Liver (tissue), 10 donors: ENCODE measurements at places on chromosomes 1 and 21. TPM values are rescaled to one million over a fixed set of nuclear protein-coding genes. Genes with fewer than 3 reads are reported as not detected.

Gene AADACL3
- total RNA-seq = not detected

Gene RPS6KA1
- total RNA-seq = 26.8 TPM

Gene TMEM234
- total RNA-seq = 5.9 TPM

Gene CDC7
- 0.59 TPM for total RNA-seq

Gene SHISAL2A
- 0.14 TPM for total RNA-seq

Gene OR2G6
- total RNA-seq = not detected

Gene CATSPERE
- total RNA-seq = 0.75 TPM

Gene C1QB
- total RNA-seq = 112 TPM

Gene CR1L
- 30.9 TPM for total RNA-seq

Gene FALEC
- not detected for total RNA-seq

Gene ZNF669
- 2.3 TPM for total RNA-seq

Gene S100A12
- total RNA-seq = 35.2 TPM

DNA sequence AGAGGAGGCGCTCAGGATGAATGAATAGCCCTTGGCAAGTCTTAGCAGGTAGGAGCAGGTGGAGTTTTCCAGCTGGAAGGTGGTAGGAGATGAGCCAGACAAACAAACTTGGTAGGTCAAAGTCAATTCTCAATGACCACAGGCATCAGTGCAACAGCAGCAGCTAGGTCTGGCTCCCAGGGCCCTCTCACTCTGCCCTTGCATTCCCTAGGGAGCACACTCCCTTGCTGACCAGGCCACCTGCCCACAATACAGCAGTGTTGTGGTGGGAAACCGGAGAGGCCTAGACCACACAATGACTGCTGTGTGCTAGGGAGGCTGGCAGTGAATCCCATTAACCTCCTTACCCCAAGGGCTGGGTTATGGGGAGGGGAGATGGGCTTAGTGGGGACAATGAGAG, 13.0 kb upstream of the PAQR6 start:
- no peaks in the 10 kb centered on the region for H3K27me3 ChIP-seq
- H3K27ac ChIP-seq = no peak overlapping the region
- peaks cover 16% of the 10 kb centered on the region for H3K36me3 ChIP-seq
- no peak overlapping the region for H3K4me3 ChIP-seq
- H3K4me1 ChIP-seq = no peaks in the 10 kb centered on the region

DNA sequence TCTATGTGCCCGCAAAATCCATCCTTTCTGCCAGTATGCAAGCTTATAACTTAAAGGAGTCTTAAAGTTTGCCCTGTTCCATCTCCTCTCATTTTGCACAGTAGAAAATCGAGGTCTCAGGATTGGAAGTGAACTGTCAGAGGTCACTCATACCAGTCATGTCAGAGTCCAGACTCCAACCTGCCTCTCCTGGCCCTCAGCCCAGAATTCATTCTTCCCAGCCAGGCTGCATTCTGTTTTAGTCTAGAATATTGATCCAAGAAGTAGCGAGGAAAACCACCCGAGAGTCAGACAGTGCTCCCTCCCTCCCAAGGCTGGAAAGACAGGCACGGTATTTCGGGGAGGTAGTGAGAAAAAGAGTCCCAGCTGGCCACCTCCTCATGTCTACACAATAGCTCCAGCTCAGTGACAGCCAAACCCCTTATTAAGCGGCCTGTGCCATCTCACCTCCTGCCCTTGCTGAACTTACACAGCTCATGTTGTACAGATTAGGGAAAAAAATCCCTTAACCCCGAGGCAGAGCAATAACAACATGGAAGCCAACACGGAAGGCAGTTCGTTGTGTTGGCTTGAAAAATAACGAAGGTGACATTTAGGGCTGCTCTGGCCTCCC, 89.4 kb downstream of the OMA1 start:
- peaks cover 17% of the 10 kb centered on the region for H3K4me1 ChIP-seq
- no peak overlapping the region for H3K27ac ChIP-seq
- no peak overlapping the region for H3K4me3 ChIP-seq
- no peaks in the 10 kb centered on the region for H3K27me3 ChIP-seq
- peak; percentile 45 for DNase-seq
- no peaks in the 10 kb centered on the region for H3K36me3 ChIP-seq

- no peak overlapping the region for H3K4me3 ChIP-seq
- no peaks in the 10 kb centered on the region for H3K27me3 ChIP-seq
- H3K4me1 ChIP-seq = peaks cover 15% of the 10 kb centered on the region
- no peak overlapping the region for H3K27ac ChIP-seq
These were observed 30.1 kb downstream of the SLC1A7 start for GRCh38 chr1:53112271-53112774.

GRCh38 chr1:33350611-33351280, 29.8 kb upstream of the A3GALT2 start:
- H3K4me1 ChIP-seq = peaks cover 31% of the 10 kb centered on the region
- peak overlapping the region; percentile 94 for H3K4me3 ChIP-seq
- H3K27me3 ChIP-seq = no peaks in the 10 kb centered on the region

GRCh38 chr1:114861384-114861783, 6.7 kb downstream of the SYCP1 start:
- H3K4me1 ChIP-seq = no peaks in the 10 kb centered on the region
- no peak overlapping the region for H3K27ac ChIP-seq
- DNase-seq = no peak
- H3K36me3 ChIP-seq = no peaks in the 10 kb centered on the region
- no peaks in the 10 kb centered on the region for H3K27me3 ChIP-seq

DNA sequence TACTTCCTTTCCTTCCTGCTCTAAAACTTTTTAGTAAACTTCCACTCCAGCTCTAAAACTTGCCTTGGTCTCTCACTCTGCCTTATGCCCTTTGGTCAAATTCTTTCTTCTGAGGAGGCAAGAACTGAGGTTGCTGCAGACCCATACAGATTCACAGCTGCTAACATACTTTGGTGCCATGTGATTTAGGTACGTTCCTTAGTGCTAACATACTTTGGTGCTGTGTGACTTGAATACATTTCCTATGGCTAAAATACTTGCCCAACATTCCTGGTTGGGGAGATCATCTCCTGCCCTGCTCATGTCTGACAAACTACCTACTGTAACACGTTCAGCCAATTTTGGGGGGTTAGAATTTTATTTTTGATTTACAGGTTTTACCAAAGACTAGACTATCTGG, 6.8 kb upstream of the ZBTB40 start:
- H3K27ac ChIP-seq = no peak overlapping the region
- no peak for DNase-seq
- no peaks in the 10 kb centered on the region for H3K27me3 ChIP-seq
- no peak overlapping the region for H3K4me3 ChIP-seq

GRCh38 chr1:51326839-51327238, 3.5 kb downstream of the TTC39A start:
- peaks cover 20% of the 10 kb centered on the region for H3K4me1 ChIP-seq
- no peak overlapping the region for H3K27ac ChIP-seq
- no peak for DNase-seq
- no peak overlapping the region for H3K4me3 ChIP-seq
- no peaks in the 10 kb centered on the region for H3K27me3 ChIP-seq
- no peaks in the 10 kb centered on the region for H3K36me3 ChIP-seq

GRCh38 chr1:958823-959730, at the start of gene NOC2L:
NOC2L (minus strand) TSS chr1:959256; CDS start chr1:959240, 16 bp downstream.
- peak; percentile 99 for DNase-seq
- peak within 1 kb of the TSS; percentile 62 for H3K27ac ChIP-seq
- H3K27me3 ChIP-seq = no peaks in the 10 kb centered on the region
- peaks cover 14% of the 10 kb centered on the region for H3K36me3 ChIP-seq

DNA sequence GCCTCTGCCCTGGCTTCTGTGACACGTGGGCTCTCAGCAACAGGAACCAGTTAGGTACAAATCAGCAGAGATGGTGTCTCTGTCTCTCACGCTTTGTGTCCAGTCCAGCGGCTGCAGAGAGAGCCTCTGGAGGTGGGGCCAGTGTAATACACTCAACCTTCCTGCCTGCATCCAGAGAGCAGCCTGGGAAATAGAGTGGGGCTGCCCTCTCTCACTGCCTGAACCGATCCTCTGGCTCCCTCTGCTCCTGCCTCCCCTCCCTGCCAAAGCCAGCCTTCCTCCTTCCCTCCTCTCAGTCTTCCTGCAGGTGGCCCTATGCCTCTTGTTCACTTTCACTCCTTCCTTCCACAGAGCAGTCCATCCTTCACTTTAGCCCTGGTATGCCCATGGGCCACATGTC, at the start of gene ZNF648:
Gene ZNF648, minus strand, starts transcription at position 119 of the 400 bp plus-strand sequence. CDS start 3,702 bp downstream, outside the sequence.
- no peaks in the 10 kb centered on the region for H3K36me3 ChIP-seq
- no peaks in the 10 kb centered on the region for H3K27me3 ChIP-seq
- no peak for DNase-seq
- H3K27ac ChIP-seq = no peak within 1 kb of the TSS

DNA sequence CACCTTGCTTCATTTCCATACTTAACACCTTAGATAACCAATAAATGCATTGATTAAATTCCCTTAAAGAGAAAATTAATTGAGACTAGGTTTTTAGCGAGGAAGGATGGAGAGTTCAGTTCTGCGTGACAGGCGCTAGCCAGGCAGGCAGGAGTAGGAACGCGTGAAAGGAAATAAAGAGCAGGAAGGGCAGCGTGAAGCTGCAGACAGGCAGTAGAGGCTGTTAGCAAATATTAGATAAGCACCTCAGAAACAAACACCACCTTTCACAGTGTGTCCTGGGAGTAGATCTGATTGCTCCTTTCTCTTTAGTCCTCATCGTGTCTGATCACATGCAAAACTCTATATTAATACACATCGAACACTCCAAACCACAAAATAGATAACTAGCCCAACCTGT, 282.7 kb upstream of the ADGRL2 start:
- no peak overlapping the region for H3K4me3 ChIP-seq
- H3K36me3 ChIP-seq = no peaks in the 10 kb centered on the region
- DNase-seq = no peak
- H3K27ac ChIP-seq = no peak overlapping the region
- H3K27me3 ChIP-seq = no peaks in the 10 kb centered on the region

GRCh38 chr1:31535561-31535960, 40.8 kb upstream of the TINAGL1 start:
- no peaks in the 10 kb centered on the region for H3K36me3 ChIP-seq
- H3K27ac ChIP-seq = no peak overlapping the region
- no peaks in the 10 kb centered on the region for H3K27me3 ChIP-seq
- no peak for DNase-seq

- no peaks in the 10 kb centered on the region for H3K36me3 ChIP-seq
- no peak overlapping the region for H3K27ac ChIP-seq
- H3K4me3 ChIP-seq = no peak overlapping the region
- no peaks in the 10 kb centered on the region for H3K4me1 ChIP-seq
- no peak for DNase-seq
These were observed 31.9 kb downstream of the PTGER3 start for GRCh38 chr1:71015745-71016144.

- no peaks in the 10 kb centered on the region for H3K27me3 ChIP-seq
- no peak for DNase-seq
- H3K36me3 ChIP-seq = peaks cover 8% of the 10 kb centered on the region
- no peak overlapping the region for H3K4me3 ChIP-seq
These were observed 3.3 kb downstream of the PLK3 start for GRCh38 chr1:44803312-44804095.

DNA sequence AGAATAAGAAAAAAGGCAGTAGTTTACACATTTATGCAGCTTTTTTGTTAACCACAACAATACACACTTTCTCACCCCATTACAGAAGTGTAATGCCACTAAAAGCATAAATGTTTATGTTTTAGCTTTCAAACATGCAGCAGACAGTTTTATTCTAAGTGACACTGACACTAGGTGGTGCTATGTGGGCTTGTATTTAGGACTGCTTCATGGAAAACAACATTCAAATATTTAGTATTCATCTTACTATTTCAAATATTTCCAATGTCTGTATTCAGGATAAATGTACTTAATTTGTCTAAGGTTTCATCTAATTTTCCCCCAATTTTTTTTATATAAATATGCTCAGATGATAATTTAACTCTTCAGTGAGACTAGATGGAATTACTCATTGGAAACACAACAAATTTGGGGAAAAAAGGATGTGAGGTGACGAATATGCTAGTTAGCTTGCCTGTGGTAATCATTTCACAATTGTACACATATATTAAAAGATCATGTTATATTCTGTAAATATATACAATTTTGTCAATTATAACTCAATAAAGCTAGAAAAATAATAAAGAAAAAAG, 71.4 kb downstream of the USP1 start:
- H3K4me3 ChIP-seq = no peak overlapping the region
- no peak overlapping the region for H3K27ac ChIP-seq
- H3K27me3 ChIP-seq = no peaks in the 10 kb centered on the region
- no peak for DNase-seq

GRCh38 chr1:83766241-83766691, 232.7 kb downstream of the TTLL7 start:
- H3K27me3 ChIP-seq = no peaks in the 10 kb centered on the region
- no peaks in the 10 kb centered on the region for H3K36me3 ChIP-seq
- no peak for DNase-seq
- no peak overlapping the region for H3K4me3 ChIP-seq

DNA sequence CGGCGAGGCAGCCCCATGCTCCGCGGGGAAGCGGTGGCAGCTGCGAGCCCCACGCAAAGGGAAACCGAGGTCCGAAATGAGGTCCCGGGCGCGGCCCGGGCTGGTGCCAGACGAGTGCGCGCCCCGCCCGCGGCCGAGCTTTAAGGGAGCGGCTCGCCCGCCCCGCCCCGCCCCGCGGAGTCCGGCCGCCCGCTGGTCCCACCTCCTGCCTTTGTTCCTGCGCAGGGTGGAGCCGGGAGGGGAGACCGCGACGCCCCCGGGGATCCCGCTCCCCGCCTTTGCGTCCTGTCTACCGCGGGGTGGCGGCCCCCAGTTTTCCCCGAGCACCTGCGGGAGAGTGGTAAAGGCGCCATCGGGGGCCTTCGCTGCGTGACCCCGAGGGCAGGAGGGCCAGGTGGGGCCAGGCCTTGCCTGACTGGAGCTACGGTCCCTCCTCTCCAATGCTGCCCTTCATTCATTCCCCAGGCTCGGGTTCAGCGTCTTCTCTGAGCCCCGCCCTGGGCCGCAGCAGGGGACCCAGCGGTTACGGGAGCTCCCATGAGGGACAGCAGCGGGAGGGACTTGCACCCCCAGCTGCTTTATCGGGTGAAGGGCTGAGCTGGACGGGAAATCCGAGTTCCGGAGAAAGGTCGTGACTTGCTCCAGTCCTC, at the start of gene HES2:
Gene HES2, minus strand, starts transcription at position 116 of the 650 bp plus-strand sequence. Its CDS starts 99 bp downstream, at position 17.
- H3K4me1 ChIP-seq = peaks cover 37% of the 10 kb centered on the region
- DNase-seq = no peak
- H3K36me3 ChIP-seq = no peaks in the 10 kb centered on the region
- peak within 1 kb of the TSS; percentile 34 for H3K4me3 ChIP-seq

DNA sequence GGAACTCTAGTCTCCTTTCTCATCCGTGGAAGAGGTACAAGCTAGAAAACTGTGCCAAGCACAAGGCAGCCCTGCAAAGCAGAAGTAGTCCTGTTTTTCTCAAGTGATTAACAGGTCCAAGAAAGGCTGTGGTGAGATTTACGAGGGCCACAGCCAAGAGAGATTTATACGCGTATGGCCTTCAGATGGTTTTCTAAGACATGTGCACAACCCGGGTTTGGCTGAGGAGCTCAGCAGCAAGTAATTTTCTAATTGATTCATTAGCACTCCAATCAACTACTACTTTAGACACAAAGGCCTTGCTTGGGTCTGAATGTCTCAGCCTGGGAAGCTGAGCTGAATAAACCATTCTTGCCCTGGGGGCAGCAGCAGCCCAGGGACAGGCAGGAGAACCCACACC, 55.8 kb downstream of the SSBP3 start:
- H3K27ac ChIP-seq = no peak overlapping the region
- H3K4me1 ChIP-seq = peaks cover 10% of the 10 kb centered on the region
- H3K36me3 ChIP-seq = no peaks in the 10 kb centered on the region
- H3K27me3 ChIP-seq = no peaks in the 10 kb centered on the region
- DNase-seq = no peak

GRCh38 chr1:181129771-181130606, 41.5 kb downstream of the IER5 start:
- H3K27me3 ChIP-seq = no peaks in the 10 kb centered on the region
- no peak for DNase-seq
- no peaks in the 10 kb centered on the region for H3K36me3 ChIP-seq
- peaks cover 4% of the 10 kb centered on the region for H3K4me1 ChIP-seq
- H3K4me3 ChIP-seq = no peak overlapping the region
